Esophagus muscularis mucosa (tissue), 4 donors: ENCODE measurements at places on chromosomes 3 and 15. TPM values are rescaled to one million over a fixed set of nuclear protein-coding genes. Genes with fewer than 3 reads are reported as not detected.
A peak's percentile ranks its signal among the peaks of the same experiment; 100 is the strongest.

DNA sequence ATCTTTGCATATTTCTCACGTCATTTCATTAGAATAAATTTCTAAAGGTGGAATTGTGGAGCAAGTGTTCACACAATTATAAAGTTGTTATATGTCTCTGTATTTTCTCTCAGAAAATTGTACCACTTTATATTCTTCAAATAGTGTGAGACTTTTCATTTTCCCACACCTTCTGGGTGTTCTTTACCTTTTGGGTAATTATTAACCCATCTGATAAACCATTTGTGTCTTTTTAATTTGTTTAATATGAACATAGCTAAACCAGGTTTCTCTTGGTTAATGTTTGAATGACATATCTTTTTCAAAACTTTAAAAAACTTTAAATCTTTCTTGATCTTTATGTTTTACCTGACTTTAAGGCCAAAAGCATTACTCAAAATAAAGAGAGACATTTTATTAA lies 40.5 kb downstream of the DZIP3 start:
- peaks cover 6% of the 10 kb centered on the region for H3K36me3 ChIP-seq
- no peaks in the 10 kb centered on the region for H3K4me1 ChIP-seq
- H3K27me3 ChIP-seq, result no peaks in the 10 kb centered on the region
- no peak overlapping the region for H3K4me3 ChIP-seq

DNA sequence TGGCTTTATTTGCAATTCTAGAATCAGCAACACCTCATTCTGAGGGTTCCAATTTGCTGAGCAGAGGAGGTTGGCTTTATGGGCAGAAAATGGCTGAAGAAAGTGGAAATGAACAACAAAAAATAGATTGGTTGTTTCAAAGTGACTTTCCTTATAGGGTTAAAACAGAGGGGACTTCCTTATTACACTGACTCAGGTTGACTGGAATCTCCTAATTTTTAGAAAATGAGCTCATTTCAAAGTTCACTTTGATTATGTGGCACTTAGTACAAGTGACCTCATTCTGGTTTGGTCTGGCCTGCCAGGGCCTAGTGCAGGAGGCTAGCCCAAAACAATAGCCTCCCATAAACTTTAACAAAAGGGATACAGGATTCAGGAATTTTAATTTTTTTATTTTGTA lies 41.4 kb downstream of the NFKBIZ start:
- no peaks in the 10 kb centered on the region for H3K36me3 ChIP-seq
- no peaks in the 10 kb centered on the region for H3K4me1 ChIP-seq
- no peak overlapping the region for H3K27ac ChIP-seq
- H3K27me3 ChIP-seq, result no peaks in the 10 kb centered on the region
- DNase-seq, result no peak
- no peak overlapping the region for H3K4me3 ChIP-seq

DNA sequence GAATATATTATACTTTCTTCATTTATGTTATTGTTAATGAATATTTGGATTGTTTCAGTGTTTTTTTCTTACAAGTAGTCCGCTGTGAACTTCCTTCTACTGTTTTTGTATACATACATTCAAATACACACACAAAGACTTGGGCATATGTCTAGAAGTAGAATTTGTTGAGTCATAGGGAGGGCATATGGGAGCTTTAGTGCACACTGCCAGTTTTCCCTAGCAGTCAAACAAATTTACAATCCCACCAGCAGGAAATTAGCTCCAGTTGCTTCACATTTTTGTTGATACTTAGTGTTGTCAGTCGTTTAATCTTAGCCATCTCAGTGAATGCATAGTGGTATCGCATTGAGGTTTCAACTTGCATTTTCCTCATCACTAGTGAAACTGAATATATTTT lies 492.3 kb downstream of the DIPK2A start:
- H3K4me3 ChIP-seq, result no peak overlapping the region
- no peaks in the 10 kb centered on the region for H3K27me3 ChIP-seq
- H3K36me3 ChIP-seq, result no peaks in the 10 kb centered on the region

Gene MCF2L2
- 1.0 TPM for total RNA-seq

Gene PSMA4
- total RNA-seq, result 118 TPM

- H3K4me1 ChIP-seq, result no peaks in the 10 kb centered on the region
- no peaks in the 10 kb centered on the region for H3K36me3 ChIP-seq
- H3K27me3 ChIP-seq, result no peaks in the 10 kb centered on the region
- peak overlapping the region; percentile 78 for H3K27ac ChIP-seq
- no peak for DNase-seq
- no peak overlapping the region for H3K4me3 ChIP-seq
Observed at GRCh38 chr3:12884186-12884680, 42.9 kb upstream of the RPL32 start.

- peaks cover 47% of the 10 kb centered on the region for H3K4me1 ChIP-seq
- DNase-seq, result no peak
- H3K36me3 ChIP-seq, result no peaks in the 10 kb centered on the region
- H3K27me3 ChIP-seq, result no peaks in the 10 kb centered on the region
Observed at GRCh38 chr3:23811919-23812318, 6.2 kb downstream of the UBE2E1 start.

Gene CILP
- 119 TPM for total RNA-seq

DNA sequence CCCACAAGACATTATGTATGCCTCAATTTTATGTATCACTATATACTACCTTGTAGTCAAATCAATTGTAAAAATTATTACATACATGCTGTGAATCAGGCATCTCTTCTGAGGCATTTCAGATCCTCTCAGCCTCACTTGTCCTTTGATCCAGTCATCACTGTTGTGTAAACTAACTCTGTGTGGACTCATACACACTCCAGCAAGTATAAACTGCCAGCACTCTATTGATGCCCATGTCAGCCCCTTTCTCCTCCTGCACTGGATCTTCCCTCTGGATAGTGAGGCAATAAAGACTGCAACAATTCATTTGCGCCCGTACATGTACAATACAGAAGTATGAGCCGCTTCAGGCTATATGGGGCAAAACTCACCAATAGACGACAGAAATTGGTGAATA lies 364.7 kb upstream of the TGFBR2 start:
- H3K4me1 ChIP-seq, result peaks cover 12% of the 10 kb centered on the region
- no peak for DNase-seq
- no peak overlapping the region for H3K4me3 ChIP-seq
- no peaks in the 10 kb centered on the region for H3K36me3 ChIP-seq
- H3K27ac ChIP-seq, result no peak overlapping the region
